ENCODE measurements at places on chromosomes 16 and 17.

GRCh38 chr16:67294171-67294757 lies 14.9 kb downstream of the PLEKHG4 start:
- no peak for DNase-seq

GRCh38 chr16:49158029-49158642 lies 123.5 kb downstream of the CBLN1 start:
- DNase-seq = no peak

DNA sequence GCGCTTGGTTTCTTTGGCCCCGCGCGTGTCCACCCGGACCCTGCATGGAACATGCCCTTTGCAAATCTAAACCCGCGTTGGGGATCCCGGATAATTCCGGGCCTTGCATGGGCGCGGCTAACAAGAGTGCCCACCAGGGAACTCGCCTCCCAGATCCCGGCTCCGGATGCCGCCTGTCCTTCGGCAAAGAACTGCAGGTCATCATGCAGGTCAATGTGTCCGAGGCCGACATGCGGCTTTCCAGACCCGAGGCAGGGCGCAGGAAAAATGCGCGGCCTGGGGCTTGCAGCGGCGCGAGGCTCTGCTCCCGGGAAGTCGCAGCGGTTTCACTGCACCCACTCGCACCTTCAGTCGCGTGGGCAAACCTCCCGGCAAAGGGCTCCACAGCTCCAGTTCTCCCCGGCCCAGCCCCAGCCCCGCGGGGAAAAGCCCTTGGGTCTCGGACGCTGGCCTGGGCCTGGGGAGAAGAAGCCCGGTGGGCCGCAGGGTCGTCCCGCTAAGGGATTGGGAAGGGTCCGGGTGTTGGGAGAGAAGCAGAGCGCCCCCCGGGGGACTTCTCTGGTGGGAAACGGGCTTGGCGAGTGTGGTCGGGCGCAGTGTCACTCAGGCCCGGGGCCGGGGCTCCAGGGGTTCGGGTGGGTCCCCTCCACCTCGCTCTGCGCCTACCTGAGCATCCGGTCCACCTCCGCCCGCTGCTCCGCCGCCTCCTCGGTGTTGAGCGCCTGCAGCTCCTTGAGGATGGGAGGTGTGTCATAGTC lies 805 bp downstream of the HNF1B start:
- DNase-seq = no peak

- DNase-seq = no peak
Measured at GRCh38 chr17:82325286-82326180, 8.0 kb downstream of the SECTM1 start.

DNA sequence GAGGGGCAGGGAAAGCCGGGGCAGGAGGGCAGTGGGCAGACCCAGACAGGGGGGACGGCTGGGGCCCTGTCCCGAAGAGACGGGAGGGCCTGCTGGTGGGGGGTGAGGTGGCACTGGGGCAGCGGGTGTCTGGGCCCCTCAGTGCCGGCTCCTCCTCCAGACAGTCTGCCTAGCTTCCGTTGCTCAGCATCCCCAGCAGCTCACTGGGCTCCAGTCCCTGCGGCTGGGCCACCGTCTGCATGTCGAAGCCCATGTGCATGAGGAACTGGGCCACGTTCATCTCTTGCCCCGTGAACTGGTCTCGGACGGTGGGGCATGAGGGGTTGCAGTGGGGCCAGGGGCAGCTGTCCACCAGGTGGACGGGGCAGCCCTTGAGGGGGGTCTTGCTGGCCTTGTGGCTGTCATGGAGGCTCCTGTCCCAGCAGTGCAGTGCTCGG lies 5.8 kb upstream of the MYADML2 start:
- DNase-seq = no peak

DNA sequence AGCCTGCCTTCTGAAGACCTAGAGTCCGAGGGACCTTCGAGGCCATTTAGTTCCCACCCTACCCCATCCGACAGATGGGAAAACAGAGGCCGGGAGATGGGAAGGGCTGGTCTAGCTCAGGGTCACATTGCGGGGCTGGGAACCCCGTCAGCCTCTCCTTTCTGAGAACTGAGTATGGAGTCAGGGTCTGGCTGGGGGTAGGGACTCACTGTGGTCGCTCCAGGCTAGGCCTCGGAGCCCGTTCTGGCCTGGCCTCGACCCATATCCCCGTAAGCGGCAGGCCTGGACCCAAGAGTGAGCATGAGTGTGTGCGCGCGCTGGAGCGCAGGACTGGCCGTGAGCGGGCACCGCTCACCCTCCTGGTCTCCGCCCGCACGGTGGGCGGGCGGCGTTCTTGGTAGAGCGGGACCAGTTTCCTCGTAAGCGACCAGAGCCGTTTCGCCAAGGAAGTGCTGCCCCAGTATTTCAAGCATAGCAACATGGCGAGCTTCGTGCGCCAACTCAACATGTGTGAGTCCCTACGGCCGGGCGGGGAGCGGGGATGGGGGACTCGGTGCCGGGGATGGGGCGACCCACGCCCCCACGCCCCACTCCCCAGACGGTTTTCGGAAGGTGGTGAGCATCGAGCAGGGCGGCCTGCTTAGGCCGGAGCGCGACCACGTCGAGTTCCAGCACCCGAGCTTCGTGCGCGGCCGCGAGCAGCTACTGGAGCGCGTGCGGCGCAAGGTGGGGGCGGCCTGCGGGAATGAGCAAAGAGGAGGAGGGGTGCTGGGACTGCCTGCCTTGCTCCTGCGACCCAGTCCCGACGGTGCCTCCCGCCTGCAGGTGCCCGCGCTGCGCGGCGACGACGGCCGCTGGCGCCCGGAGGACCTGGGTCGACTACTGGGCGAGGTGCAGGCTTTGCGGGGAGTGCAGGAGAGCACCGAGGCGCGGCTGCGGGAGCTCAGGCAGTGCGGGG lies 855 bp downstream of the HSF4 start:
- DNase-seq = no peak

DNA sequence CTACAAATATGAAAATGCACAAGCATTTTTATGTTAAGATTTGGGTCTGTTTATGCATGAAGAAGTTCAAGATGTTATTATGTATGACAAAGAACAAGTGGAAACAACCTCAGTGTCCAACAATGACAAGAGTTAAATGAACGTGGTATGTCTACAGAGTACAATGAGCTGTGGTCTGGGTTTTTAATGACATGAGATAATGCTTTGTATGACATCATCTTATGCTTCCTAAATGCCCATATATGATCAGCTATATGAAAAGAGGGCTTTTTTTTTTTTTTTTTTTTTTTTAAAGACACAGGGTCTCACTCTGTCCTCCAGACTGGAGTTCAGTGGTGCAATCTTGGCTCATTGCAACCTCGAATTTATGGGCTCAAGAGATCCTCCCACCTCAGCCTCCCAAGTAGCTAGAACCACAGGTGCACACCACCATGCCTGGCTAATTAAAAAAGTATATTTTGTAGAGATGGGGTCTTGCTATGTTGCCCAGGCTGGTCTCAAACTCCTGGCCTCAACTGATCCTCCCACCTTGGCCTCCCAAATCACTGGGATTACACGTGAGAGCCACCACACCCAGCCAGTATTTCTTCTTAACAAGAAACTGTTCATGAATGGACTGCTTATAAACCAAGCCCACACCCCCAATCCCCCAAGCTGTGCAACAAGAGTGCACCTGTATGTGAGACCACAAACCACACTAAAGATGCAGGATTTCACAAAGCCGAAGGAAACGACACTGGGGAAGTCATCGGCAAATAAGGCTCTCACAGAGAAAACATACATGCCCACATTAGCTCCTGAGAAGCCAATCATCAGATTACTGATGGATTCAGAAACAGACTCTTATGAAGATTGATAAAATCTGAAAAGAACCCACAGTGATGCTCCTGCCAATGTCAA lies 114.5 kb downstream of the CPPED1 start:
- DNase-seq = no peak

- no peak for DNase-seq
Measured at GRCh38 chr17:38341035-38341721, 2.6 kb downstream of the GPR179 start.

DNA sequence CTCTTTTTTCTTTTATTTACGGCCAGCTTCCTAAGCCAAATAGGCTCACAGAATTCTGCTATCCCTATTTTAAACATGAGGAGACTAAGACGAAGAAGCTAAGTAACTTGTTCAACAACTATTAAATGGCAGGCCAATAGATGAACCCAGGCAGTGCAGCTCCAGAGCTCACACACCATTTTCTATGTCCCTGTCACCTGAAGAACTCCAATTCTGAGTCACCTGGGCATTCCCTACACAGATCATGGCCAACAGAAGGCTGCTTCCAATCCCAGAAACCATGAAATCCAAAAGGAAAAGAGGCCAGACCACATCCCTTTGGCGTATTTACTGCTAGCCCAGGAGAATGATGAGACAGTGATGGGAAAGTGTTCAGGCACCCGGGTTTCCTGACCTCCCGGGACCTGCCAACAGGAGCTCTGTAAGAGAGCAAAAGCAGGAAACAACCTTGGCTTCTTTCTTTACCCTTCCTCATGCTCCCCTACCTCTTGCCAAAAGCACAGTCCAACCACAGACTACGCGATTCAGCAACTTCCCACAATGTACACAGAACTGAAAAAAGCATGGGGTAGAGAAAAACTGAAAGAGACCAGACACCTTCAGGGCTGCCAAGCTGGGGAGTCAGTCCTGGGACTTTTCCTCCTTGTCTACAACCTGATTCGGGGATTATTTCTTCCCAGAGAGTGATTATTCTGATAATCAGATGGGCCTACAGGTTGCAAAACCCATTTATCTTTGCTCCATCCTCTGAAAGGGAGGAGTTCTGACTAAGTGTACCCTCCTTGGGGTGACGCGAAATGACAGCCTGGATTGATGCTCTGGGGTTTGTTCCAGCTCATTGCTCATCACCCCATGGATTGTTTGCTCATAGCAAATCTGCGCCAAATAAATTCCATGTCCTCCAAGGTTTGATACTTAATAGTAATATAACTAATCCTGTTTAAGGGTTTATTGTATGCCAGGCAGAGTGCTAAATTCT lies 47.8 kb upstream of the HAS3 start:
- DNase-seq = no peak

DNA sequence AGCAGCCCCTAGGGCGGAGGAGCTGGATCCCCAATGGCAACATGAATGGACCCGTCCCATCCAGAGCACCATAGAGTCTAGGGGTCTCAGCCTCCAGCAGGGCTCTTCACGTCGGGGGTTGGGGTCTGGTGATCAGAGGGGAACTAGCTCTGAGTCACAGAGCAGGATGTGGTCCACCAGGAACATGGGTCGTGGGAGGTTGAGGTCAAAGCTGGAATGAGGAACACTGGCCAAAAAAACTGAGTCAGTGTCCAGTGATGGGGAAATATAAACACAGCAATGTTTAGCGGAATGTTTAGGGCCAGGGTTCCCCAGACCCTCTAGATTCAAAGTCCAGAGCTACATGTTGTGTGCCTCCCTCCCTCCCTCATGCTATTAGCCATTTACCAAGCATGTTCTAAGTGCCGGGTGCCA lies 79.1 kb upstream of the C16orf82 start:
- DNase-seq = no peak

- no peak for DNase-seq
Measured at GRCh38 chr16:4745274-4745569, 10.9 kb downstream of the DNAAF8 start.

DNA sequence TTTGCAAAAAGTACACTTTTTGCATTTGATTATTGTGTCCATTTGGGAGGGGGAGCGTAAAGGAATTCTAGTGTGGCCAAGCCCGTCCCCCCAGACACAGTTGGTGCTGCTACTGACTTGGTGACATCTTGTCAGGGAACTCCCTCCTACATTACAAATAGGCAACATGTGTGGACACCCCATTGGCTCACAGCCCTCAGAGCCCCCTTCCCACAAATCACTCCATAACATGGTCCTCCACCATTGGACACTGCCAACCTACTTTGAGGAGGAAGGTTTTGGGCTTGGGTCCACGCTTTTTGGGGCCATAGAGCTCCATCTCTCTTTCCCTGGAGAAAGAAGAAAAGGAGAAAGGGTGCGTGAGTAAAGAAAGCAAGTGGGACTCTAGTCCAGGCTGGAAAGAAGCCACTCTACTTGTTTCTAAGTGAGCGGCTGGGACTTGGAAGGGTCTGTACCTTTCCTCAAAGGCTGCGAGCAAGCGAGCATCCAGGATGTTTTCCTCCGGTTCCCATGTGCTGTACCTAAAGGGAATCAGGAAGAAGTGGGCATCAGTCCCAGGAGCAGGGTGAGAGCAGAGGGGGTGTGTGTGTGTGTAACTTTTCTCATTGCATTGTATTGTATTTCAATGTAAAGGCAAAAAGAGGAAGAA lies 958 bp downstream of the CBX8 start:
- no peak for DNase-seq

DNA sequence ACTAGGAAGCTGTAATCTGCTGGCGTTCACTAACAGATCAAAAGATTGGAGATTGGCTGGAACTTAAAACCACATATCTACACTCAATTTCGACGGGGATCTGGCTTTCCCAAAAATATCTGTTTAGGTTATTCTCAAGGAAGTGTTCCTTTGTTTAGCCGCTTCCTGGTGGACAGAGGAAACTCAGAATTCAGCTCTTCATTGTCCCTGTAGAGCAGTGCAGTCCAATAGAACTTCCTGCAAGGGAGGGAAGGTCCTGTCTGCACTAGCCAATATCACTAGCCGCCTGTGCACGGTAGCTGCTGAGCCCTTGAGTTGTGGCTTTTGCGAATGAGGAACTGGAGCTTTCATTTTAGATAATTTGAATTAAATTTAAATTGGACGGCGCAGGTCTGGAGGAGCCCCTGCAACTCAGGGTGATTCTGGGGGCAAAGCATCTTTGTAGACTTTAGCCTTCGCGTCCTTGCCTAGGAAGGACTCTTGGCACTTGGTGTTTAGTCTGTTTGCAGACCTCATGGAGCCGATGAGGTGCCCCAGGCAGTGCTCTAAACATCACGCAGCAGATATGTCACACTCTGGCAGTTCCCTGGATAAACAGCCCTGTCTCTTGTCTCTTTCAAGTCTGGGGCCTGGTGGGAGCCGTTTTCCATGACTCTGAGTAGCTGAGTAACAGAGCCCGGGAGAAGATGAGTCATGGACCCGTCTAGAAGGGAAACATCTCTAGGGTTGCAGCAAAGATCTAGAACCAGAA lies 122.2 kb downstream of the CCDC182 start:
- no peak for DNase-seq

GRCh38 chr16:1450218-1450617 lies 5.9 kb upstream of the CCDC154 start:
- no peak for DNase-seq

DNA sequence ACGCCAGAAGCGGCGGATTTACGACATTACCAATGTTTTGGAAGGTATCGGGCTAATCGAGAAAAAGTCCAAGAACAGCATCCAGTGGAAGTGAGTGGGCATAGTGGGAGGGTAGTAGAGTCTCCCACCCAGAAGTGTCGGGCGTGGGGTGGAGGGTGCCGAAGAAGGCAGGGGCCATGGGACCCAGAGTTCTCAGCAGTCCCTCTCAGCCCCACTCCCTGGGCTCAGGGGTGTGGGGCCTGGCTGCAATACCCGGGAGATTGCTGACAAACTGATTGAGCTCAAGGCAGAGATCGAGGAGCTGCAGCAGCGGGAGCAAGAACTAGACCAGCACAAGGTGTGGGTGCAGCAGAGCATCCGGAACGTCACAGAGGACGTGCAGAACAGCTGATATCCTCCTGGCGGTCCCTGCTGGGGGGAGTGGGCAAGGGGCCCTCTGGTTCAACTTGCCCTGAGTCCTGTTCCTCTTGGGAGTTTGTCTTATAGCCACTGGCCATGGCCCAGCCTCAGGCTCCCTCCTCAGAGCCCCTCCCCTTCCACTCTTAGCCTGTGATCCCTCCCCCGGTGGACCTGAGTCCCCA lies 916 bp downstream of the E2F4 start:
- DNase-seq = no peak

GRCh38 chr16:48204825-48205151 lies 39.3 kb upstream of the LONP2 start:
- no peak for DNase-seq

- DNase-seq = no peak
Measured at GRCh38 chr17:40021451-40021971, 6.3 kb downstream of the CSF3 start.

Measured in stimulated activated CD8-positive, alpha-beta memory T cell treated with anti-CD3 and anti-CD28 coated beads, Interleukin-4, amount 100 ng/mL, for 1 hour (primary cell).